ENCODE measurements at places on chromosomes 5 and 9.

DNA sequence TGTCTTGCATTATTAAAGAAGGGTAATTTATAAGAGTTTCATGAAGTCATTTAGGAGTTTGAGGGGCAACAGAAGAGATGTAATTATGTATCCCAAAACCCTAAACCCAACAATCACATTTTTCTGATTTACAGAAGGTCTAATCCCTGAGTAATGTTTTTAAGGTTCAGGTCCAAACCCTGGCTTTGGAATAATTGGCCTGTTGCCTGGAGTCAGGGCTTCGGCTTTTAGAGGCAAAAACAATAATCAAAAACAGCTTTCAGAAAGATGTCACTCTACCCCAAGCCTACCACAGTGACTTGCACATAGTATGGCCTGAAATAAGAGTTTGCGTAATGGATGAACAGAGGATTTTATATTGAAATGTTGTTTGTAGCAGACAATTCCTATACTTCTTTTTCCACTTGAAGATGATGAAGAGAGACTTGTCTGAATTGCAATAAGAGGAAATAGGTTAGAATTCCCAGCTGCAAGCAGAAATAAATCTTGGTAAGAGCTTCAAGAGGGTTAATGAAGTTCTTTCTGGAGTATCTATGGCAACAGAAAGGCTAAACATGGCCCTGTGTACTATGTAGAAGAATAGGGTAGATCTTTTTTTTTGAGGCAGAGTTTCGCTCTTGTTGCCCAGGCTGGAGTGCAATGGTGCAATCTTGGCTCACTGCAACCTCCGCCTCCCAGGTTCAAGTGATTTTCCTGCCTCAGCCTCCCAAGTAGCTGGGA lies 152.0 kb downstream of the GPBP1 start:
- DNase-seq, result no peak

DNA sequence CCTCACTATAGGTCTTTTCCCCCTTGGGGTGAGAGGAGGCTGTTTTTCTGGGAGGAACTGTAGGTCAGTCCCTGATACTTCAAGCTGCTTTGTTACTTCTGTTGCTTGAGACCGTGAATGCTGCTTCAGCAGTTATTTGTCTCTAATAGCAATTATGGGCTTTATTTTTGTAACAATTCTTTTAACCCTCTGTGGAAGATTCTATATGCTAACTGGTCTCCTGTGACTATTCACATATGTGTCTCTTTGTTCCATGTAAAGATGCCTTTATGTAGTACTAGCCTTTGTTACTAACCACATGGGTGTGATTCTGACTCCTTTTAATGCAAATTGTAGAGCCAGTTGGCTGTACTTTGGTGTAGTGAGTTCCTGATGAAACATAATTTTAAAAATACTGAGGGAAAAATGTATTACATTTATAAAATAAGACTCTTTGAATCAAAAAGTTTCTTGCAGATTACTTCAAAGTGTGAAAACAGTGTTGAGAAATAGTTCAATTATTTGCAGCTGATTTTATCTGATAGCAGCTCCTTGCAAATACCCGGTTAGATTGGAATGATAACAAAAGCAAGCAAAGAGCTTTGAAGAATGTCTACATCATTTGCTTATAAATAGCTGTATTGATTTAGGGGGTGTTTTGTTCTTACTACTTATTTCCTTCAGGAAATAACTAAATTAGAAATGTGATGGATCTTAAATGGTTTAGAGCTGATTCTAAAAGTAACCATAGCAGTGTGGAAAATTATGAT lies 46.6 kb downstream of the ANGPTL2 start:
- no peak for DNase-seq

DNA sequence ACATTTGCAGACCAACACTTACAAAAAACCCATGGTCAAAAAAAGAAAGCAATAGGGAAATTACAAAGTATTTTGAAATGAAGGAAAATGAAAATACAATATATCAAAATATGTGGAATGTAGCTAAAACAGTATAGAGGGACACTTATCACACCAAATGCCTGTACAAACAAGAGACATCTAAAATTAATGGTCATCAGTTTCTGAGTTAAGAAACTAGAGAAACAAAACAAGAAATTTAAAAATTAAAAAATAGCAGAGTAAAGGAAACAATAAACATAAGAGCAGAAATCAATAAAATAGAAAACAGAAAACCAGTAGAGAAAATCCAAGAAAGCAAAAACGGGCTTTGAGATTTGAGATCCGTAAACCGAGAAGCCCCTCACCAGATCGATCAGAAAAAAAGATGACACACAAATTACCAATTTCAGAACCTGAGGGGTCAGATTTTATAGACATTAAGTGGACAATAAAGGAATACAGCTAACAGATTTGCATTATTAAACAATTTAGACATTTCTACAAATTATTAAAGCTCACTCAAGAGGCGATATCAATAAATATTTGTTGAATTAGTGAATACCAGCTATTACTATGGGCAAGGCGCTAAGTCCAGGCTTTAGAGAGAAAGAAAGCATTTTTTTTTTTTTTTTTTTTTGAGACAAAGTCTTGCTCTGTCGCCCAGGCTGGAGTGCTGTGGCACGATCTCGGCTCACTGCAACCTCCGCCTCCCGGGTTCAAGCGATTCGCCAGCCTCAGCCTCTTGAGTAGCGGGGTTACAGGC lies 1.0 kb upstream of the TENT2 start:
- DNase-seq, result no peak

DNA sequence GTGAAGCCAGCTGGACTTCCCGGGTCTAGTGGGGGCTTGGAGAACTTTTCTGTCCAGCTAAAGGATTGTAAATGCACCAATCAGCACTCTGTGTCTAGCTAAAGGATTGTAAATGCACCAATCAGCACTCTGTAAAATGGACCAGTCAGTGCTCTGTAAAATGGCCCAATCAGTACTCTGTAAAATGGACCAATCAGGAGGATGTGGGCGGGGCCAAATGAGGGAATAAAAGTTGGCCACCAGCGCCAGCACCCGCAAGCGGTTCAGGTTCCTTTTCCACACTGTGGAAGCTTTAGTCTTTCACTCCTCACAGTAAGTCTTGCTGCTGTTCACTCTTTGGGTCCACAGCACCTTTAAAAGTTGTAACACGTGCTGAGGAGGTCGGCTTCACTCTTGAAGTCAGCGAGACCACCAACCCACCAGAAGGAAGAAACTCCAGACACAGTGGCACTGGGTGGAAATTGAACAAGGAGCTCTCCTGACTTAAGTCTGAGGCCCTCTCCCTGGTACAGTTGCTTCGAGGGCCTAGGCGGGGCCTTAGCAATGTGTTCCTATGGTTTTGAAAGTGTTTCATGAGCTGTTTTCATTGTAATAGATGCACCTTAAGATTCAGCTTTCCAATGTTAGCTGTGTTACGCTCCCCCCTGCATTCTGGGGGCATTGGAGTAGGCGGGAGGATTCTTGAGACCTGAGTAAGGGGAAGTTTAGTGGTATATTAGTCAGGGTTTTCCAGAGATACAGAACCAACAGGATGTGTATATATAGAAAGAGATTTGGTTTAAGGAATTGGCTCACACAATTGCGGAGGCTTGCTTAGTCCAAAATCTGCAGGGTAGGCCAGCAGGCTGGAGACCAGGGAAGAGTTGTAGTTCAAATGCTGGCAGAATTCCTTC lies 21.5 kb upstream of the MYO10 start:
- DNase-seq, result no peak

DNA sequence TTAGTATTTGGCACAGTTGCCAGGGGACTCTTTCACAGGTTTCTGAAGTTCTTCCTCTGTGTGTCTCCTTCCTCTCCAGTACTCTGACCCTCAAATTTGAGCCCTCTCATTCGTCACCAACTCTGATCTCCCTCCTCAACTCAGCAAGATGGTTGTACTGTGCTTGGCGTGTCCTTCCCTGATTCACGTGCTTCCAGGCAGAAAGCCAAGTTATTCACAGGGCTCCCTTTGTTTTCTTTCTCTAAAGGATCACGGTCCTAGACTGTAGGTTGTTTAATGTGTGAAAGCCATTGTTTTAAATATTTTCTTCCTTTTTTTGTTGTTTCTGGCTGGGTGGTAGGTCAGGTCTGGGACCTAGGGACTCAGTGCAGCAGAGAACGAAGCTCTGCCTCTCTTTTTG lies 142.9 kb downstream of the DMAC1 start:
- peak; percentile 83 for DNase-seq

- DNase-seq, result peak; percentile 9
These were observed 42.8 kb downstream of the CAMSAP1 start for GRCh38 chr9:135864447-135865049.

All from COR-L47 (cell line).